ENCODE measurements at places on chromosomes 1 and 21.

DNA sequence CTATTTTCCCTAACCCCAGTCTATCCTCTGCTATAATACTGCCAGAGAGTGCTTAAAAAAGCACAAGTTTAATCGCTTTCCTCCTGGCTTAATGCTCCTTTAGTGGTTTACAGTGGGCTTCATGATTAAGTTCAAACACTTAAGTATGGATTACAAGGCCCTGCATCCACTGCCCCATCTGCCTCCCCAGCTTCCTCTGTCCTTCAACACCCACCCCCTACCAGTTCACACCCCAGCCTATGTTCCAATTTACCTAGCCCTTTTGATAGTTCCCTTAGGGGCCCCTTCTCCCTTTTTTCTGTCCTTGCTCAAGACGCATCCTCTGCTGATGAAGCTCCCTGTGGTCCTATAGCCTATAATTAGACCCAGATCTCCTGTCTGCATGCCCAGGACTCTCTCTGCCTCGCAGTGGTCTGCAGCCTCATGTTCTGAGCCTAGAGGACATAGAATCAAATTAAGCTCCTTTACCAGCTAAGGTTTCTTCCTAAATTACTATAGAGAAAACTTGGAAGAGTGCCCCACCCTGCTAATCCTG lies 212.5 kb downstream of the FGGY start:
- no peak for DNase-seq

DNA sequence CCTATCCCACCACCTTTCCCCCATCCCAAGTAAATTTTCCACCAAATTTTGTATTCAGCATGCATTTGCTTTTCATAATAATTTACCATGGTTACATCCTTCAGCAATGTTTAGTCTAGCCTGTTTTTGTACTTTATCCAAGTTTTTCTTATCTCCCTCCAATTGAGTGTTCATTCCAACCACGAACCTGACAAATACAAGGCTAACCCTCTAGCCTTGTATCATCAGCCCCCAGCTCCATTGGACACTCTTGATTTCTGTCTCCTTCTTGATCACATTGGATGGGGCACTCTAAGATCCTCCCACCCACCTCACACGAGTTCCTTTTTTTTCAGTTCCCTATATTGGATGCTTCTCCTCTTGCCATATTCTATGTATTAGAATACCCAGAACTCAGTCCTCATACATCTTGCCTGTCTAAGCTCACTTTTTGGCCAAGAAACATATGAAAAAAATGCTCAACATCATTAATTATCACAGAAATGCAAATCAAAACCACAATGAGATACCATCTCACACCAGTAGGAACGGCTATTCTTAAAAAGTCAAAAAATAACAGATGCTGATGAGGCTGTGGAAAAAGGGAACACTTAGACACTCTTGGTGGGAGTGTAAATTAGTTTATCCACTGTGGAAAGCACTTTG lies 40.5 kb upstream of the SLC35F3 start:
- no peak for DNase-seq

GRCh38 chr1:248388426-248388825 lies 12.9 kb downstream of the OR2T6 start:
- no peak for DNase-seq

DNA sequence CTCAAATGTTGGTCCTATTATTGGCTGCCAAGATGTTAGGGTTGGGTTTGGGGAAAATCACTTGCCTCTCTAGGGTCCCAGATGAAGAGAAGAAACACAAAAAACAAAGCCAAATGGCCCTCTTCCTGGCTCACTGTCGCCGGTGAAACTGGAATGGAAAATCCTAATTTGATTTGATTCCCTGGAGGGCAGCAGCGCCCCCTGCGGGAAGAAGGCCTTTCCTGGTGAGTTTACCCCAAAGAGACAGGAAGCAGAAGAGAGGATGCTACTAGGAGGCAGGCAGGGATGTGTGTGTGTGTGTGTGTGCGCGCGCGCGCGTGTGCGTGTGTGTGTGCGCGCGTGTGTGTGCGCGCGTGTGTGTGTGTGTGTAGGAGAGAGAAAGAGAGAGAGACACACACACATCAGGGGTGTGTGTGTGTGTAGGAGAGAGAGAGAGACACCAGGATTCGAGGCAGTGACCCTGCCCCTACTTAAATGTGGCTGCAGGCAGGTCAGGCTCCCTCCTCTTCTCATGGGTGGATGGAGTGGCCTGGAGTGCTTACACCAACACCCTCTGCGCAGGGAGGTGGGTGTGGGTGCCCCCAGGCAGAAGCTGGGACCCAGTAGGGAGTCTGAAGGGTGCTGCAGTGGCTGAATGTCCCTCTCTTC lies 3.1 kb upstream of the SELENON start:
- DNase-seq: peak; percentile 65

- DNase-seq: no peak
Observed at GRCh38 chr1:49971088-49971487, 52.7 kb downstream of the AGBL4 start.

DNA sequence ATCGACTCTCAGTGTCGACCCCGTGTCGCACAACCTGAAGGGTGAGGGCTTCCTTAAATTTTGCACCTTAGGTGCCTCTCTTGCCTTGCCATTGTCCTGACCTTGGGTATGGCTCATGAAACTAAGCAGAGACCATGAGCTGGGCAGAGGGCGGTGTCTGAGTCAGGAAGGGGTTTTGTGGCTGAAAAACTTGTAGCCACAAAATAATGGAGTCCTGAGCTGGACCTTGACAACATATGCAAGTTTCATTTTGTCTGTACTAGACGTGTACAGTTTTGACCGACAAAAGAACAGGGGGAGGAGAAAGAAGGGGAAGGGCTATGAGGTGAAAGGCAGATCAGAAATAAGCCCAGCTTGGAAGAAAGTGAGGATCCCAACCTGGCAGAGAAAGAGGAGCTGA lies 8.3 kb upstream of the RUNX1 start:
- DNase-seq: no peak

DNA sequence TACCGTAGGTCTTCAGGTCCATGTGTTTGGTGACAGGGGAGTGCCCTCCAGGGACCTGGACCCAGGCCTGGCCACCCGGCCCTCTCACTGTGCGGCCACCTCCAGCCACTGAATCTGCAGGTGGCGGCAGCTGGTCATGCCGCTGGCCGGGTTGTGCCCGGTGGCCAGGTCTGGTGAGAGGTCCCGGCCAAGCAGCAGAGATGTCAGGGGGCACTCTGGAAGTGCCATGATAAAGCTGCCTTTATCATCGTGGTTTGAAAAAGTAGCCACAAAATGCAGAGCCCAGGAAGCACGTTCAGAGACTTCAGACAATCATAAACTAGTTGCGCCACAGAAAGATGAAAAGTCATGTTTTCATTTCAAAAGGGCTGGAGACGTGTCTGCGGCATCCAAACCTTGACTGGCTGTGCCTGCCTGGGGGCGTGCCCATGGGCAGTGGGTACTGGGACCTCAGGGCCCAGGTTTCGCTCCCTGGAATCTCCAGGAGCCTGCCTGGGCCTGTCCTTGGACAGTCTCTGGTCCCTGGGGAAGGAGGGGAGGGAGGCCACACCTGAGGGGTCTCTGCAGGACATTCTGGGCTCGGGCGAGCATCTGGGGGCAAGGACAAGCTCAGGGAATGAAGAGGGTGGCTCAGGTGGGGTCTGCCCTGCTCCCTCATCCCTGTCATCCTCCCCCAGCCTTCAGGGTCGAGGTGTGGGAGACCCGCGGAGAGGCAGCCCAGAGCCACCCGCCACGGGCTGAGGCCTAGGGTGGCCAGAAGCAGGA lies 44.9 kb downstream of the COL18A1 start:
- no peak for DNase-seq

GRCh38 chr1:154626456-154627256 lies 18.7 kb upstream of the ADAR start:
- peak; percentile 16 for DNase-seq

DNA sequence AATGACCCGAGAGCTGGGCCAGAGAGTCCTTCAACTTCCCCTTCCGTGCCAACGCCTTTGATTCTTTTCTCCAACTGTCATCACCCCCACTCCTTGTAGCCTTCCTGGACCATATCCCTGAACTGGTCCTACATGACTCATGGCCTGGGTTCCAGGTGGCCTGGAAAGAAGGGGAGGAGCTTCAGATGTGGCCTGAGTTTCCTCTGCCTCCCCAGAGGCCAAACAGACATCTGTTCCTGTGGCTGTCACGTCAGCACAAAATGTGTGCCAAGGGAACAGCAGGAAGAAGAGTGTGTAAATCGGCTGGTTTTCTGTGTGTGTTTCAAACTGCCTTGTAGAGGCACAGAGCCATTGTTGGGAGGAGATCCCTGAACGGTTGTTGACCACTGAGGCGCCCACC lies 24.9 kb upstream of the KIRREL1 start:
- DNase-seq: no peak

- DNase-seq: no peak
Observed at GRCh38 chr1:217856342-217857034, 225.3 kb downstream of the SPATA17 start.

DNA sequence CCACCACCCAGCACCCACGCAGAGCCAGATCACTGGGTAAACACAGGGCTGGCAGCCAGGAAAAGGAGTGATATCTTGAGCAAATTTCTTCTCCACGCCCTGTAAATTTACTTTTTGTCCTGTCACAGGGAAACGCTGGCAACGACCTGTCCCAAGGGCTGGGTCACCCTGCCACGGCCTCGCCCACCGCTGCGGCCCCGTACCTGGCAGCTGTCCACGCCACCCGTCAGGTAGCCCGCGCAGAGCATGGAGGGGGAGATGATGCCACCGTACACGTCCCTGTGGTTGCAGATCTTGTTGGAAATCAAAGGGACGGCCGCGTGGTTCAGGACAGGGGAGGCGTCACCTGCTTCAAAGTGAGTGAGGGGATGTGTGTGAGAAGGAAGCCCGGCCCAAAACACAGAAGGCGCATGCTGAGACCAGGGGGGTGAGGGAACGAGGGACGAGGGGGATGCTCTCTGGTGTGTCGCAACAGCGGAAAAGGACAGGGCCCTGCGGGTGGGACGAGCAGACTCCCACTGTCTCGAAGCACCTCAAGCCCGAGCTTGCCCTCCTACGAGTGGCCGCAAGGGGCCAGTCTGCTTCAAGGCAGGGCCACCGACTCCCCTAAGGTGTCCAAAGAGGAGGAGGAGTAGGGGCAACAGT lies 10.1 kb upstream of the TFF1 start:
- no peak for DNase-seq

GRCh38 chr1:86365896-86366295 lies 30.2 kb downstream of the ODF2L start:
- DNase-seq: no peak

DNA sequence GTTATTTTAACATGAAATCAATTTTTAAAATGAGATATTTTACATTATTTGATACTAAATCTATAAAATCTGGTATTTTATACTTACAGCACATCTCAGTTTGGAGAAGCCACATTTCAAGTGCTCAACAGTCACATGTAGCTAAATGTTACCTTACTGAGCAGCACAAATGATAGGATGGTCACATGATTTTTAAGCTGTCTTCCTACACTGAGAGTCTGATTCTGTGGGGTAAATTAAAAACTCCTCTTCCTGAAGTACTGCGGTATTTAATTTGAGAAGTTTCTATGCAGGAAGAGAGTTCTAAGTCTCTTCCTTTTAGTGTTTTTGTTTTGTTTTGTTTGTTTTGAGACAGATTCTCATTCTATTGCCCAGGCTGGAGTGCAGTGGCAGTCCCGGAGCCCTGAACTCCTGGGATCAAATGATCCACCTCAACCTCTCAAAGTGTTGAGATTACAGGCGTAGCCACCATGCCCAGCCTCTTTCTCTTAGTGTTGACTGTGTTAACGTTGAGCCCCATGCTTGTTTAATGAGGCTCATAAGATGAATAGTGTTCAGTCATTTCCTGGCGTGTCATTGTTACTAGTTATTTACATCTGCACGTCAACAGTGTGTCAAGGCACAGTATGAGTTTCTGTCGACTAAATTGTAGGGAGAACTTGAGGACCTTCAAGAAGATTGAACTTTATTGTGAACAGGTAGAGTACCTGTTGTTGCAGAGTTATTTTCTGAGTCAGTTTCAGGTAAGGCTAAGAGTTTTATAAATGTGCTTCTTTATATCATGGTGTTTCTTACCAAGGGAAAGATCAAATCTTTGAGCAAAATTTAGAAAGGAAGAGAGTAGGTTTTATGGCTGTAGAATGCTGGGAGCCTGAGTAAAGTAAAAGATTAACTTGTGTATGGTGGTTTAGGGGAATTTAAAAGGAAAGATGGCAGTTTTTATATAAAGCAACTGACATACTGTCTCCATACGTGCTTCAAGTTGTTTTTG lies 3.3 kb downstream of the CNST start:
- DNase-seq: peak; percentile 40

- no peak for DNase-seq
Observed at GRCh38 chr1:224506141-224506814, 71.7 kb upstream of the WDR26 start.

Measured in activated T-helper 1 cell treated with anti-CD3 and anti-CD28 coated beads, Interleukin-12 subunit alpha, Interleukin-12 subunit beta, Interleukin-2, Interleukin-4 antibody, amounts not matched to agents 30 ng/mL and 10 ng/mL and 1 ng/mL, durations not matched to agents 14 hours and 24 hours and 36 hours (primary cell).